Activated naive CD8-positive, alpha-beta T cell treated with anti-CD3 and anti-CD28 coated beads, Interleukin-2, amount 50 U/mL, for 16 hours (primary cell): ENCODE measurements at places on chromosomes 6 and 20.

GRCh38 chr6:44004136-44004535 is 123.1 kb downstream of the MRPL14 start:
- DNase-seq = no peak

GRCh38 chr6:148463671-148464070 is 121.0 kb downstream of the SASH1 start:
- DNase-seq = no peak

DNA sequence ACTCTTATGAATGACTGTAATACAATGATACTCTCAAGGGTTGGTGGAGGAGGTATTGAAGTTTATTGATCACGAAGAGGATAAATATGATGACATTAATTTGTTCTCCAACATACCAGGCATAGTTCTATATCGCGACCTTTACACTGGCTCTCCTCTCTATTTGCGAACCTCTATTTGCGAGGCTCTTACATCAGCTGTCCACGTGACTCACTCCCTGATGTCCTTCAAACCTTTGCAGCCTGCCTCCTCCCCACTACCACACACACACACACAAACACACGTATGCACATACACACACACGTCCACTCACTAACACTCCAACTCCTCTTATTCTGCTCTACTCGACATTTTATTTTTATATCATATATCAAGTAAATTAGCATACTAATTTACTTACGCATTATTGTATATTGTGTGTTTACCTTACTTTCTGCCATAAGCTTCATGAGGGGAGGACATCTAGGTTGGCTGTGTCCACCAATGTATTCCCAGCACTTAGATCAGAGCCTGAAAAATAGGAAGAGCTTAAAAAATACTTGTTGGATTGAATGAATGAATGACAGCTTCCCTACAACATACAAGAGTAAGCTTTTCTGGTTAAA is 53.3 kb upstream of the TNFRSF21 start:
- DNase-seq = no peak

DNA sequence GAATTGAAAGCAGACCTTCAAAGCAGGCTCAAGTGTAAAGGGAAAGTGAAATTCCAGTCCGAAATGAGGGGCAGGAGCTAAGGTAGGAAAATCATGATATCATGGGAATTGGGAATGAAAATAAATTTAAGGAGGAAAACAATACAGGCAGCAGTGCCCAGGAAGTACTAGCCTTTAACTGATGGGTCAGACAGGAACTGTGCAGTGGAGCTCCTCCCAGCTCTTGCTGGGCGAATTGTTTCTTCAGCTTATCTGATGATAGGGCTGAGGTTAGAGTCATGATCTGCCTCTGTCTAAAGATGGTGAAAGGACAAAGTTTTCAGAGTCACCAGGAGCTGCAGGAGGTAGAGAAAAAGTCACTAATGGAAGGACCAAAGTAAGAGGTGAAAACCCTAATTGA is 457.9 kb upstream of the PTCHD4 start:
- DNase-seq = no peak

DNA sequence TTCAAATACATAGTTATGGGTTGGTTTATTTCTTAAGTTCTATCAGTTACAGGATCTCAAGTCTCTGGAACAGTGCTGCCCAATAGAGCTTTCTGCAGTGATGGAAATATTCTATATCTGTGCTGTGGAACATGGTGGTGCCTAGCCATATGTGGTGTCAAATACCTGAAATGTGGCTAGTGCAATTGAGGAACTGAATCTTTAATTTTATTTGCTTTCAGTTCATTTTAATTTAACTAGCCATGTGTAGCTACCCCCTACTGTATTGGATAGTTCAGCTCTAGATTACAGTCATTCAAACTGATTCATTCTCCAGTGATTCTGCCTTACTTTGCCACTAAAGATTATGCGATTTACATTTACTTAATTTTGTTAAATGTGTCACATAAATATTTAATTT is 503.2 kb downstream of the CDKAL1 start:
- no peak for DNase-seq

- DNase-seq = no peak
Measured at GRCh38 chr6:85684133-85684808, 41.6 kb upstream of the SYNCRIP start.

DNA sequence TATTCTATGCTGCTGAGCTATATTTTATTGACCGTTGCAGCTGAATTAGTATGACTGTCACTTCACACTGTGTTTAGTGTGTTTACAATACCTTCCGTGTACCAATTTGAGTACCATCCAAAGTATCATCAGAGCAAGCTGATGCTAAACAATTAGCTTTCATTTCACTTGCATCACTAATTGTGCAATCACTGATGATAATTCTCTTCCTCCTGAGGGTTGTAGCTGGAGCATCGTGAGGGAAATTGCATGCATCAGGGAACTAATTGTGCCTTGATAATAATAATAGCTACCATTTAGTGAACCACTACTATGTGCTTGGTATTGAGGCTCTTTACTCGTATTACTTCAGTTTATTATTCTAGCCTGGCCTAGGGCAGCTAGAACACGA is 384.8 kb upstream of the SOX4 start:
- DNase-seq = no peak

GRCh38 chr6:168101590-168102314 is 22.7 kb upstream of the FRMD1 start:
- DNase-seq = no peak

DNA sequence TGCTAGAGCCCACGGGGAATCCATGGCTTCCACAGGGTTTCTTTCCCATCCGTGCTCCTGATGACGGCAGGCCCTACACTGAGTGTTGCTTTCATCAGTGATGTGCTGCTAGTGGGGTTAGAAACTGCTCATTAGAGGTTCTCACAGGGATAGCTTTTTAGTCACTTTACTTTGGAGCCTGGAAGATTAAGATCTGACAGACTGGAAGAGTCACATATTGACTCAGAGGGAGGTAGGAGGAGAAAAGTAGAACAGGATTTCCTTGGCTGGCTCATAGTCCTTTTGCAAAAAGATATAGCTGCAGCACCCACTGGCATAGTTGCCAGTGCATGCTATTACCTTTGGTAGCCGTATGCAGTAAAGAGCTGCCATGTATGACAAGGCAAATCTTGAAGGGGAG is 890.3 kb downstream of the C6orf118 start:
- DNase-seq = no peak

DNA sequence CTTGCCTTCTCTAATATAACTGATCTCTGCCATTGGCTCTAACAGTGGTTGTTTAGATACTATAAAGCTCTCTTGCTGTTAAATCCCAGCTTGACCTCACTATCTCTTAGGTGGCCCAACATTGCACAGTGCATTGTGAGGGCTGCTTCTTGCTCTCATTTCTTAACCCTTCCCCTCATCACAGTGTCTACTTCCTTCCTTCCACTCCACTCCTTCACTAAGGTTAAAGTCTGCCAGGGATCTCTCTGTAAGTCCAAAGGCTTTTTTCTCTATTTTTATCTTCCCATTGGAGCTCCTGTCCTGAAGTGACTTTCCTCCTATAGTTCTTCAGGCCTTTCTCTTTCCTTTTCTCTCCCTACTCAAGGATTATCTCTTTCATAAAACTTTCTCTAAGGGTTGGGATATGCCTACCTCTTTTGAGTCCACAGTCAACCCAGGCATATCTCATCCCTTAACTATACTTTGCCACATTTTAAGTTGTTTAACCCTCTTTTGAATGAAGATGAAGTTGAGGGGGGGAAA is 4.0 kb upstream of the TBC1D22B start:
- no peak for DNase-seq

- DNase-seq = no peak
Measured at GRCh38 chr20:36128463-36129159, 25.9 kb upstream of the EPB41L1 start.

GRCh38 chr6:157181649-157182048 is 141.7 kb downstream of the TMEM242 start:
- DNase-seq = no peak

DNA sequence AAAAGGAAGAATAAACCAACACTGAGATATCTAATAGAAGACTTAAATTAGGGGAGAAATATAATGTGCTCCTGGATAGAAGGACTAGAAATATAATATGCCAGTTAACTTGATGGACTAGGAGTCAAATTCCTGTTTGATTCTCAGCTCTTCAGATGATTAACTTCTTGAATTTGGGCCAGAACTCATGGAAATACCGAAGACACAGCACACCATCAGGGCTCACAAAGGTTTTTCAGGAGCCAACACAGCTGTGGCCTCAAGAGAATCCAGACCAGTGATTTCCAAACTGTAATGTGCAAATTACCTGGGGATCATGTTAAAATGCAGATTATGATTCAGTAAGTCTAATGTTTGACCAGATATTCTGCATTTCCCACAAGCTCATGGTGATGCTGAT is 33.8 kb upstream of the LRRC1 start:
- DNase-seq = no peak

DNA sequence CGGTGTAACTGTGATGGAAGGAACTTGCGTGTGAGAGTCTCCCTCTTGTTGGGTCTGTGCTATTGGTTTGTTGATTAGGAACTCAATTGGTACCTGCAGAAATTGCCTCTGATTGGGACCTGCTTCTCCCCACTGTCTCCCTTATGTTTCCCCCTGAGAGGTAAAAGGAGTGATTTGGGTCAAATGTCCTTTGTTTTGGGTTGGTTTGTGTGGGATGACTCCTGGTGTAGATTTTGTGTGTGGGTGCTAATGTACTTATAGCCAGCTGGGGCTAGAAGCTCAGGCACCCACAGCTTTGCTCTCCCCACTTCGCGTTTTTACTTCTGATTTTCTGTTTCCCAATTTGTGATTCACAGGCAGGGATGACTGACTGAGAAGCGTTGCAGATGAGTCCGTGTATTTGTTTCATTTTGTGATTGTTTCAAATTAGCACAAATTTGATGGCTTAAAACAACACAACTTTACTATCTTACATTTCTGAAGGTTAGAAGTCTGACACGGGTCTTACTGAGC is 79.1 kb downstream of the UTRN start:
- no peak for DNase-seq

- DNase-seq = no peak
Measured at GRCh38 chr20:36298061-36298460, 8.1 kb upstream of the DLGAP4 start.

DNA sequence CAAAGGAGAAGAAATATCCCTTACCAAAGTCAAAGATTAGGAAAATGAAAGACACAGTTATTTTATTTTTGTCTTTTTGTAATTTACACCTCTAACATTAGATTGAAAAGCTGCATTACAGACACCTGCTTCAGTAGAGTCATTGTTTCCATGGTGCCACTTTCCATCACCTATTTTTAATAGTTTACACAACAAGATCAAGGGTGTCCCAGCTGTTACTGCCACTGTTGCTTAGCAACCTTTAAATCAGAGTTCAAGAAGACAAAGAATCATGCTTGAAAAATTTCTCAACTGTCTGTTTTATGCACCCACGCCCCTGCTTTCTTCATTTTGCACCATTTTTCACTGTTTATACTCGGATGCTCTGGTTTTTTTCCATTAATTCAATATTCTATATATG is 668.2 kb upstream of the GJE1 start:
- no peak for DNase-seq

DNA sequence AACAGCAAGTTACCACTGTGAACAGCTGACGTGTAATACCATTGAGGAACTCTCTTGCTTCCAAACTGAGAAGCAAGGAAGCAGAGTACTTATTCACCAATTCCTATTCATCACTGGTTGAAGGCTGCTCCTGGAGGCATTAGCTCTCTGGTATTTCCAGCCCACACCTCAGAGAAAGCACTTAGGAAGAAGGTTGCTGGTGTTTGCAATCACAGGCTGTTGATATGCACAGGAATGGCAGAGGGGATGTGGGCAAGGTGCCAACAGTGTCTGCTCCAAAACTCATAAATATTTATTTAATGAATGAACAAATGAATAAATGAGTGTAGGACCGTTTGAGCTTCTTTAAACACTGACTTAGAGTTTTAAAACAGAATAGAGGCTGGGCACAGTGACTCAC is 6.9 kb upstream of the RRBP1 start:
- no peak for DNase-seq

DNA sequence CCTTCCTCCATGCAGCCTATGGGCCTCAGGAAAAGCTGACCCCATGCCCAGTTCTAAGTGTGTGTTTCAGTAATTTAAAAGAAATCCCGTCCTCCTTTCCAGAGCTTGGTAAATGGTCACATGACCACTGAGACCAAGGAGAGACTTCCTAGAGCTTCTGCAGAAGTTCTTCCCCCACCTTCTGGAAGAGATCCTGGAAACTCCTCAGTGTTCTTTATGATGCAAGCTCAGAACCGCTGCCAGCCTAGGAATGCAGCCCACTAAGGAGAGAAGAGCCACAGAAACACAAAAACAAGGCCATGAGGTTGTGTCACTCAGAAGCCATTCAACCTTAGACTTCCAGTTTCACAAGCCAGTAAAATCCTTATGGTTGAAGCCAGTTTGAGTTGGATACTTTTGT is 348.4 kb downstream of the TPBG start:
- DNase-seq = no peak

DNA sequence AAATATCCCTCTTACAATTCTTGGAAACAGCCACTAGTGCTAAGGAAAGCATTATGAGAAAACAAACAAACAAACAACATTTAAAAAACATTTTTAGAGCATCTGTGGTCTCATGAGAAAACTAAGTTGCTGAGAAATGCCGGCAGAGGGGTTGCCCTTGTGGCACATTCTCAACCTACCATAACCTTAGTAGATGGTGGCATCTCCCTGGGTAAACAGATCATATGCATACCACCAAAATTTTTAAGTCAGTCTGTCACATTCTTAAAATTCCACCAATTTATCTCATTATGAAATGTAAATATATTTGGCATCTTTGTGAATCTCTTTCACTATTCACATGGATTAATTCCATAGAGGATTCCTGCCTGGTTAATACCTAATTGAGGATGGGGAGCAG is 575.7 kb upstream of the MARCKS start:
- DNase-seq = no peak

- DNase-seq = no peak
Measured at GRCh38 chr6:56668158-56668557, 25.5 kb upstream of the DST start.

- DNase-seq = no peak
Measured at GRCh38 chr20:17683218-17684076, 1.4 kb upstream of the RRBP1 start.

- no peak for DNase-seq
Measured at GRCh38 chr6:157089258-157089657, 234.1 kb downstream of the TMEM242 start.

- no peak for DNase-seq
Measured at GRCh38 chr20:22370137-22370536, 214.2 kb downstream of the FOXA2 start.

- DNase-seq = no peak
Measured at GRCh38 chr20:52809003-52809402, 163.2 kb upstream of the TSHZ2 start.

- no peak for DNase-seq
Measured at GRCh38 chr6:41204156-41204555, 3.2 kb upstream of the TREML2 start.

GRCh38 chr6:15517600-15517999 is 145.2 kb downstream of the DTNBP1 start:
- DNase-seq = no peak

DNA sequence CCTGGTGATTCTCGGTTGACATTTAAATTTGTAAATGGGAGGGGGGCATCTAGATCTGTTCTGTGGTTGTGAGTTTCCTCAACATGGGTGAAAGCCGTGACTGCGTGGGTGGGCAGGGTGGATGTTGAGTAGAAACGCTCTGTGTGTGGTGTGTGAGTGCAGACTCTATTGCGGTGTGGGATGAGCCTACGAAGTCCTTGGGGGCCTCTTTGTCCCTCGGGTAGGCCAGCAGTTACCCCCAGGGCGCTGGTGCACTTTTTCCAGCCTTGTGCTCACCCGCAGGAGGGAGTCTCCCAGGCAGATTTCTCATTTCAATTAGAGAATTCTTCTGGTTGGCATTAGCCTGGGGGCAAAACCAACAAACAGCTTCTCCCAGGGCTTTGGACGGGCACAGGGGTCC is 10.6 kb downstream of the TOX2 start:
- peak; percentile 55 for DNase-seq

GRCh38 chr6:148720897-148721296 is 25.9 kb upstream of the UST start:
- DNase-seq = no peak
